Esophagus squamous epithelium (tissue), 5 donors: ENCODE measurements at places on chromosomes 16 and 17. TPM values are rescaled to one million over a fixed set of nuclear protein-coding genes. Genes with fewer than 3 reads are reported as not detected.

Gene ARHGDIG
- not detected for total RNA-seq

Gene TBC1D3
- total RNA-seq = not detected

Gene FSCN2
- total RNA-seq = 1.1 TPM

Gene ZP2
- total RNA-seq = not detected

Gene DPEP1
- total RNA-seq = not detected

Gene CD300LB
- total RNA-seq = 0.19 TPM

Gene OR1F1
- total RNA-seq = not detected

Gene BIRC5
- total RNA-seq = 6.6 TPM

Gene PLEKHG4
- 6.3 TPM for total RNA-seq

Gene EPN3
- total RNA-seq = 39.3 TPM

Gene RMI2
- total RNA-seq = 7.2 TPM

Gene HSD17B2
- total RNA-seq = 3.2 TPM

Gene RAI1
- 22.7 TPM for total RNA-seq

Gene TBC1D26
- not detected for total RNA-seq

Gene PDILT
- total RNA-seq = not detected

Gene TTYH2
- 0.35 TPM for total RNA-seq

Gene SERPINF2
- total RNA-seq = 2.5 TPM

Gene AOC2
- total RNA-seq = 1.3 TPM

Gene TEPSIN
- total RNA-seq = 16.7 TPM

Gene TBC1D3E
- total RNA-seq = not detected

Gene ABI3
- 5.4 TPM for total RNA-seq

Gene DNASE1L2
- 0.57 TPM for total RNA-seq

Gene PMFBP1
- 1.6 TPM for total RNA-seq

Gene NT5C3B
- total RNA-seq = 34.7 TPM

Gene KCNH6
- not detected for total RNA-seq

Gene TMC6
- 26.1 TPM for total RNA-seq

Gene WSCD1
- total RNA-seq = 0.22 TPM

Gene PIGQ
- total RNA-seq = 24.0 TPM

Gene VAT1L
- total RNA-seq = not detected

Gene SLC52A1
- total RNA-seq = 0.95 TPM

Gene ERI2
- total RNA-seq = 19.4 TPM

Gene LAT
- total RNA-seq = 1.6 TPM

Gene HS3ST2
- total RNA-seq = not detected

Gene YPEL2
- 5.5 TPM for total RNA-seq

Gene CCDC154
- total RNA-seq = 0.95 TPM

Gene KRT39
- not detected for total RNA-seq

Gene GAS7
- 24.8 TPM for total RNA-seq
